ENCODE measurements at places on chromosomes 11 and 22.

GRCh38 chr22:31206896-31207687 lies 5.0 kb upstream of the LIMK2 start:
- DNase-seq, result peak; percentile 15

- peak; percentile 76 for DNase-seq
Observed at GRCh38 chr11:1401656-1402221, 12.0 kb downstream of the BRSK2 start.

DNA sequence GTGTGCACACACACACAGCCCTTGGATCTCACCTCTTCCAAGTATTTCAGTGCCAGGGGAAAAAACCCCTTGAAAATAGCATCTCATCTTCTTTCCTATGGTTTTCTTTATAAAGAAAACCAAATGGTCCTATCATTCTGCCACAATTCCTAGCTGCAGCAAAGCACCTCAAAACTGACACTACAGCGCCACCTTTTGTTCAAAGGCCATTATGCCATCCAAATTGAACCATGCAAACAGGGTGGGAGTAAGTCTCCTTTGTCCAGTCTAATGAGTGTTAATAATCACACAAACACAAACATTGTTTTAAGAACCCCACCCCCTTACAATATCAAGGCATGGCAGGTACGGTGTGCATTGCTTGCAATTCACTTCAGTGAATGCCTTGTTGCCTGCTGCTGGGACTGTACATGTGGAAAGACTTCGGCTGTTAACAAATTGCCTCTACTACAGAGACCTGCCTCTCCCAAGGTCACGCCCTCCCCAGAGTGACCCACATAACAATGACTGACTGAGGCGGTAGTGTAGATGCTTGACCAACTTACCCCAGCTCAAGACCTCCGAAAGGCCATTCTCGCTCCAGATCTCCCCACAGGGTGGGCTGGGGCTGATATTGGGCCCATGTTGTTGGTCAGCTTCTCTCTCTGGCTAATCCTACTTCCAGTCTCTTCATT lies 31.7 kb downstream of the FAM181B start:
- peak; percentile 65 for DNase-seq

- no peak for DNase-seq
Observed at GRCh38 chr11:7612056-7612660, 61.1 kb downstream of the CYB5R2 start.

DNA sequence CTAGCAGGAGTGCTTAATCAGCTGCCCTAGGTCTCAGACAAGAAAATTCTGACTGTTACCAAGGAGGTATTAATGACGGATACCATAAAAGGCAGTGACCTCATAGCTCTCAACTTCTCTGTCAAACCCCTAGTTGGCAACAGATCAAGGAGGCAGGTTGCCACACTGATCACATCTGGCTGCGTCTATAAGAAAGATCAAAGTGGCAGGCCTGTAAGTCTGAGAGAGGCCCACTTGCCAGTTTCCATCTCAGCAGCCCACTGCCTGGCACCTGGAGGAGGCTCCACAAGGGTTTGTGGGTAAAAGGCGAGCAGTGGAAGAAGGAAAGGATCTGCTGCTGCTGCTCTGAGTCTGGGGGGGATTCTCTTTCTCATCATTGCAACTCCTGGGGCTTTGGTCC lies 239.6 kb upstream of the MPPED2 start:
- DNase-seq, result no peak

GRCh38 chr11:76265771-76266241 lies 59.5 kb upstream of the WNT11 start:
- no peak for DNase-seq

- peak; percentile 97 for DNase-seq
Observed at GRCh38 chr11:118438314-118438931, 2.1 kb downstream of the KMT2A start.

DNA sequence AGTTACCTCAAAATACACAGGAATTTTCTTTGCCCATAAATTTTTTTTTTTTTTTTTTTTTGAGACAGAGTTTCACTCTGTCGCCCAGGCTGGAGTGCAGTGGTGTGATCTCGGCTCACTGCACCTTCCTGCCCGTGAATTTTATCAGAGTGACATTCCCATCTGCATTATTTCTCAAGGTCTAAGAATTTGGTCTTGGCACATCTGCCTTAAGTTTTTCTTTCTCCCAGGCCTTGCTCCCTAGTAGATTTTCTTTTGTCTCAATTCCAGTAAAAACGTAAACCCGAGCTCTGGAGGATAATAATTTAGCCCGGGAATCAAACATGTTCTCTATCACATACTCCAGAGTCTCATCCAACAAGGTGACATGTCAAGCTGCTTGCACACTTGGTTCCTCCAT lies 12.4 kb downstream of the TRIM6 start:
- no peak for DNase-seq

- peak; percentile 21 for DNase-seq
Observed at GRCh38 chr11:16632295-16633200, 105.9 kb upstream of the C11orf58 start.

DNA sequence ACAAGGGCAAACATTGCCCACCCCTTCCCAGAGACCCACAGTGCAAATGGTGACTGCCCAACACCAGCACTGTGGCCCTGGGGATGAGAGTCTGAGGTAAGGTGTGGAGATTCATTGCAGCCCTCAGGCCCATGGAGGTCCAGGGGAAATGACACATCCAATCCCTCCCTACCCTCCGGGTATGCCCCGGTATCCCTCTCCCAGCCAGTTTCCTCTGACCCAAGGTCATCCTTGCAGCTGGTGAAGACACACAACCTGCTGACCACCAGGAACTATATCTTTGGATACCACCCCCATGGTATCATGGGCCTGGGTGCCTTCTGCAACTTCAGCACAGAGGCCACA lies 18.9 kb upstream of the UVRAG start:
- DNase-seq, result no peak

DNA sequence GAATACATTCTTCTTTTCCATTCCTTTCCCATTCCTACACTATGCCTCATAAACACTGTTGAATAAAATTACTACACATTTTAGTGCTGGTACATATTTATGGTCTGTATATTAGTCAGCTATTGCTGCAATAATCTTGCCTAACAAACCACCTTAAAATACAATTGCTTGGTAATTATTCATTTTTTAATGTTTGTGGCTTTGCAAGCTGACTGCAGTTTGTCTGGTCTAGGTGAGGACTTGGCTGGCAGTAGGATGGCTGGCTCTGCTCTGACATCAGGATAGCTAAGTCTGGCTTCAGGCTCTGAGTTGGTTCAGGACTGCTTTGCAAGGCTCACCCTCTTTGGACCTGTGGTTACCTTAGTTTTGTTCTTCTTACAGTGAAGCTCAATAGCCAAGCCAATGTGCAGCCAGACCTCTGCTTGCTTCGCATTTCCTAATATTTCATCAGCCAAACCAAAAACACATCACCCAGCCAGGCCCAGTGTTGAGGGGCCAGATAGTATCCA lies 913.4 kb upstream of the RAG2 start:
- DNase-seq, result peak; percentile 69

DNA sequence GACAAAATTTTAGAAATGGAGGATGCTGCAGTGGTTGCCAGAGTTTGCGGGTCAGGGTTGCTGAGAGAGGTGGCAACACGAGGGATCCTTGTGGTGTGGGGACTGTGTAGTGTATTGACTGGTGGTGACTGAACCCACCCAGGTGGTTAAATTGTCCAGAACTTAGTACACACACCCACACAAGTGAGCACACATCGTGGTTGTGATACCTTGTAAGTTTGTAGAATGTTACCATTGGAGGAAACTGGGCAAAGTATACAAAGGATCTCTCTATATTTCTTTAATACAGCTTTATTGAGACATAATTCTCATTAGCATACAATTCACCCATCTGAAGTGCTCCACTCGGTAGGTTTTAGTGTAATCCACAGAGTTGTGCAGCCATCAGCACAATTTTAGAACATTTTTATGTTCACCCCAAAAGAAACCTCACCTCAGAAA lies 56.1 kb downstream of the MED15 start:
- DNase-seq, result no peak

- no peak for DNase-seq
Observed at GRCh38 chr11:114982141-114982540, 303.8 kb downstream of the NXPE2 start.

GRCh38 chr11:95922099-95922498 lies 1.8 kb downstream of the MTMR2 start:
- DNase-seq, result no peak

GRCh38 chr11:126589492-126589803 lies 234.0 kb downstream of the ST3GAL4 start:
- no peak for DNase-seq

GRCh38 chr11:130937051-130937450 lies 20.8 kb upstream of the SNX19 start:
- DNase-seq, result no peak

DNA sequence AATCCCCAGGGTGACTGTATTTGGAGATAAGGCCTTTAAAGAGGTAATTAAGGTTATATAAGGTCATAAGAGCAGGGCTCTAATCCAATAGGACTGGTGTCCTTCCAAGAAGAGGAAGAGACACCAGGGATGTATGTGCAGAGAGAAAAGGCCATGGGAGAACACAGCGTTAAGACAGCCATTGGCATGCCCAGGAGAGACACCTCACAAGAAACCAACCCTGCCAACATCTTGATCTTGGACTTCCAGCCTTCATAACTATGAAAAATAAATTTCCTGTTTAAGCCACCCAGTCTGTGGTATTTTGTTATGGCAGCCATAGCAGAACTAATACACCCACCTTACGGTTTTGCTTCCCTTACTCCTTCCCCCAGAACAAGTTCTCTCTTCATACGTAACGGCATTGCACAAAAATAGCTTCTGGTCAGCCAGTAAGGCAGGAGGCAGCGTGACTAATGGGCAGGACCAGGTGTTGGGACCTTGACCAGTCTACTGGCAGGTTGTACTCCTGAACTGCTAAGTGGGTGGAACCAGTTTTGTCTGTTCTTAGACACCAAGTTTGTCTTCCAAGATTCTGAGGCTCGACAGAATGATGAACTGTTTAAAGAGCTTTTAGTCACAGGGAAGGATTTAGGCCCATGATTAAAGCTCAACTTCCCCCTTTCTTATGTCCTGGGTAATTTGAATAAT lies 31.9 kb upstream of the UPB1 start:
- no peak for DNase-seq

- no peak for DNase-seq
Observed at GRCh38 chr22:21094911-21095772, 49.4 kb downstream of the LRRC74B start.

DNA sequence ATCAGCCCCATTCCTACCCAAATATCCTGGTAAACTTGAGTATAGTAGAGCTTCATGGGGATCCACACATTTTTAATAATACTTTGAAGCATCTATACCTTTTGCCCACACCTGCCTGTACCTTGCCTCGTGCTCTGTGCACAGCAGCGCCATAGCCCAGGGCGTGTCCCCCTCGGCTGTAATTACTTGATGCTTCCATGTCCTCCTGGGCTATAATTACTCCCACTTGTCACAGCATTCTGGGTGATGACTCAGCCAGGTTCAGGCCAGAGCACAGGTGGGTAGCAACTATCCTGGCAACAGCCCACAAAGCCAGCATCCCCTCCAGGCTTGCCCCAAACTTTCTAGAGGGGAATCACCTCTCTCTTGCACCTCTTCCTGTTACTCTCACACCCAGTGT lies 23.7 kb upstream of the SLC36A4 start:
- no peak for DNase-seq

- no peak for DNase-seq
Observed at GRCh38 chr22:37026325-37026724, 6.8 kb downstream of the MPST start.

DNA sequence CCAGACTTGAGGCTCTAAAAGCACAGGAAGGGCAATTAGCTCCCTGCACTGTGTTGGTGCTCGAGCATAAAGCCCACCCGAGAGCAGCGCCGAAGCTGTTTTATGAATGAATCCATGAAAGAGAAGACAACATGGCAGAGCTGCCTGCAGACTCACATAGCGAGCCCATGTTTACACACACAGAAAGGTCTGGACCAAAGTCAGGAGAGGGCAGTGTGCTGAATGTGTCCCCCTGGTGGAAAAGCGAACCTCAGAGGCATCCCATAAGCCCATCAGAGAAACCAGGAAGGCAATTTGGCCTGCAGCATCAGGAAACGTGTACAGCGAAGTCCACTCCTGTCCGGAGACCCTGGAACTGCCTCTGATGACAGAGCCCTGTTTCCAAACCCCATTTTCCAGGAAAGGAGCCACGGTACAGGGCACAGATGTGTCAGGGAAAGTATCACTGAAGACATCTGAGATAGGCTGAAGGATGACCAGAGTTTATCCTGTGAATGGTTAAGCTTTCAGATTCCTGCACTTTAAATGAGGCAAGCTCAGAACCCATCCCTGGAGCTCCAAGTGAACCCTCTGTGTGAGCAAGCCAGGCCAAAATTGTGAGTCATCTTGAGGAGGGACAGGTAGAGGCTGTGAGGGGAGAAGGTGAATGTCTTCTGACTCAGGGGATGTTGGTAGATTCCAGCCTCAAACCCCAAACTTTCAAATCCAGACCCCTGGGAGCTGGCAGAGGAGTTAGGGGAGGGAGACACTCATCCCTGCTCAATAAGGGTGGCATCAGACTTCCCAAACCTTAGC lies 36.9 kb downstream of the CHRDL2 start:
- no peak for DNase-seq

DNA sequence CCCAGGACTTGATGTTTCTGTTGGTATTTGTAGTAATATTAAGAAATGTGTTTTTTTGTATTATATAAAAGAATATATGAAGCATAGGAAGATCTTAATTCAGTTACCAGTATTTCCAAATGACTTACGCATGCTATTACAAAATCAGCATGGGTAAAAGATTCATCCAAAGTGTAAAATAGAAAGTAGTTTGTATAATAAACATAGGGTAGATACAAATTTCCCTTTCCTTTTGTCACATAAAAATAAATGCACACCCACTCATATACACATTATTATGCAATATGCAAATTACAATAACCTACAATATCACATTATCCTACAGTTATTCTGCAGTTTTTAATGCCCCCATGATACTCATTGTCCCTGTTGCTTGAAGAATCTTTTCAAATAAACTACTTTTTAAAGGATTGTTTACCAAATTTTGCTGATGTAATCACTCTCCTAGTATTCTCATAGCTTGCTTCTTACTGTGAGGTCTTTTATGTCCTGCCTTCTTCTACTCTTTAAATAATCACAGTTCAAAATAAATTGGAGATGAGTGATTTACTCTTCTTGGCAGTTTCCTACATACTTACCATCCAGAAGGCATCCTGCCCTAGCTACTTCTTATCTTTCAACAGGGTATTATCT lies 244.0 kb downstream of the CASP12 start:
- no peak for DNase-seq

GRCh38 chr11:112735470-112735869 lies 225.8 kb upstream of the NCAM1 start:
- no peak for DNase-seq

DNA sequence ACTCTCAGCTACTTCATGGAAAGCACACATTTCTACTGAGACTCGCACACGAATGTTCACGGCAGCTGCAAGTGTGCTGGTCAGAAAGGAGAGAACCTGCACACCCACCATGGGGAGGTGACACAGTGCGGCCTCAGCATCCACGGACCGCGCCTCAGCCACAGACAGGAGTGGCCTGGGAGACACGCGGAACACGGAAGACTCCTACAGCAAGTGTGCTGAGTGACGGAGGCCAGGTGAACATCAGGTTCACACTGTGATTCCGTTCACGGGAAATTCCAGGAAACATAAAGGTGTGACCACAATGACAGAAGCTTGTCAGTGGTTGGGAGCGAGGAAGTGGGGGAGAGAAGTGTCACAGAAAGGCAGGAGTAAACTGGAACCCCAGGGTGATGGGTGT lies 13.3 kb upstream of the MOB2 start:
- DNase-seq, result no peak

GRCh38 chr11:46305295-46305694 lies 27.8 kb downstream of the CREB3L1 start:
- peak; percentile 69 for DNase-seq

GRCh38 chr22:36191106-36191836 lies 10.3 kb downstream of the APOL4 start:
- DNase-seq, result no peak

GRCh38 chr22:46775850-46776826 lies 13.7 kb downstream of the TBC1D22A start:
- DNase-seq, result no peak

All from choroid plexus epithelial cell (primary cell).